ENCODE measurements at places on chromosomes 3 and 15.

DNA sequence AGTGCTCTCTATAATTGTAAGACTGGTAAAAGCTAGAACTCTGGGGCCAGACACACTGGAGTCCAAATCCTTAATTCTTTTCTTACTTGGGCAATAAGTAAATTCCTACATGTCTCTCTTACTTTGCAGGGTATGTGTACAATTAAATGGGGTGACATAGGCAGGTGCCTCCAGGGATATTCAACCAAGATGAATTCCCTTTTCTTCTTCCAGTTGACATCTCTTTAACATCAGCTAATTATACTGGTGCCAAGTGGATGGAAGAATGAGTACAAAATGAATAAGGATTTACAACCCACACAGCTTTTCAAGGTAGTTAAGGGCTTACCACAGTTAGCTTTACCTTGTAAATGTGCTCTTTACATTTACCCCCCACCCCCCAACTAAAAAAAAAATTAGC is 295.5 kb upstream of the GADL1 start:
- no peak overlapping the region for H3K4me3 ChIP-seq
- no peak overlapping the region for H3K27ac ChIP-seq
- H3K27me3 ChIP-seq: no peaks in the 10 kb centered on the region
- no peaks in the 10 kb centered on the region for H3K36me3 ChIP-seq
- H3K4me1 ChIP-seq: no peaks in the 10 kb centered on the region
- no peak for DNase-seq

GRCh38 chr15:69679623-69680228 is 227.1 kb downstream of the RPLP1 start:
- no peaks in the 10 kb centered on the region for H3K36me3 ChIP-seq
- no peak for DNase-seq
- H3K4me3 ChIP-seq: no peak overlapping the region
- no peaks in the 10 kb centered on the region for H3K4me1 ChIP-seq
- H3K27ac ChIP-seq: no peak overlapping the region

- H3K27me3 ChIP-seq: peaks cover 3% of the 10 kb centered on the region
- H3K4me3 ChIP-seq: no peak overlapping the region
- H3K36me3 ChIP-seq: no peaks in the 10 kb centered on the region
- DNase-seq: no peak
Observed at GRCh38 chr15:92533298-92533697, 122.3 kb downstream of the FAM174B start.

- no peaks in the 10 kb centered on the region for H3K27me3 ChIP-seq
- no peaks in the 10 kb centered on the region for H3K36me3 ChIP-seq
- H3K27ac ChIP-seq: no peak overlapping the region
- no peak for DNase-seq
Observed at GRCh38 chr3:151434151-151434890, 26.5 kb downstream of the IGSF10 start.

DNA sequence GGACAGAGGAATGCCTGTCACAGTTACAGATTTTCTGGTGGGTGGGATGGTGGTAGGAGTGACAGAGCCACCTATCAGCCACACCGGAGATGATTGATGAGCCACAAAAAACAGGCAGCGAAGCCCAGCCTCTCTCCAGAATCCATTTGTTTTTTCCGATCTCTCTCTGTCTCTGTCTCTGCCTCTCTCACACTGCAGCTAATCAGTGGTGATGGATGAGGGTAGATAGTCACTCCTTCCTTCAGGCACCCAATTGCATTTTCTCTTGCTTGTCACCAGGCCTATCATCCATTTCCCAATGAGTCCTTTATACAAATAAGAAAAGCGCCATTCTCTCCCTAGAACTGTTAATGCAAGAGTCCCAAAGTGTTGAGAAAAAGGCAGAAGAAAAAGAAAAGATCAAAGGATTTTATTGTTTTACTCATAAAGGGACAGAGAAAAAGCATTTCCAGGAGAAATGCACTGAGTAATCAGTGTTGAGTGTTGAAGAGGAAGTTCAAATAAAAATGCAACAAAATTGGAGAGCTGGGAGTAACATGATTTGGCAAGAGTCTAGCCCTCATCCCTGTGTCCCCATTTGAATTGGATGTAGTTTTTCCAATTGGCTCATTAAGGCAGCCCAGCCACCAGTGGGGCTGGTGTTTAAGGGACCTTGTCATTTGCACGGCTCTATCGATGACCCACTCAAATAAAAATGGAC is 1089.3 kb downstream of the TUSC7 start:
- no peaks in the 10 kb centered on the region for H3K4me1 ChIP-seq
- no peak overlapping the region for H3K27ac ChIP-seq
- no peaks in the 10 kb centered on the region for H3K36me3 ChIP-seq
- no peak for DNase-seq
- no peak overlapping the region for H3K4me3 ChIP-seq

DNA sequence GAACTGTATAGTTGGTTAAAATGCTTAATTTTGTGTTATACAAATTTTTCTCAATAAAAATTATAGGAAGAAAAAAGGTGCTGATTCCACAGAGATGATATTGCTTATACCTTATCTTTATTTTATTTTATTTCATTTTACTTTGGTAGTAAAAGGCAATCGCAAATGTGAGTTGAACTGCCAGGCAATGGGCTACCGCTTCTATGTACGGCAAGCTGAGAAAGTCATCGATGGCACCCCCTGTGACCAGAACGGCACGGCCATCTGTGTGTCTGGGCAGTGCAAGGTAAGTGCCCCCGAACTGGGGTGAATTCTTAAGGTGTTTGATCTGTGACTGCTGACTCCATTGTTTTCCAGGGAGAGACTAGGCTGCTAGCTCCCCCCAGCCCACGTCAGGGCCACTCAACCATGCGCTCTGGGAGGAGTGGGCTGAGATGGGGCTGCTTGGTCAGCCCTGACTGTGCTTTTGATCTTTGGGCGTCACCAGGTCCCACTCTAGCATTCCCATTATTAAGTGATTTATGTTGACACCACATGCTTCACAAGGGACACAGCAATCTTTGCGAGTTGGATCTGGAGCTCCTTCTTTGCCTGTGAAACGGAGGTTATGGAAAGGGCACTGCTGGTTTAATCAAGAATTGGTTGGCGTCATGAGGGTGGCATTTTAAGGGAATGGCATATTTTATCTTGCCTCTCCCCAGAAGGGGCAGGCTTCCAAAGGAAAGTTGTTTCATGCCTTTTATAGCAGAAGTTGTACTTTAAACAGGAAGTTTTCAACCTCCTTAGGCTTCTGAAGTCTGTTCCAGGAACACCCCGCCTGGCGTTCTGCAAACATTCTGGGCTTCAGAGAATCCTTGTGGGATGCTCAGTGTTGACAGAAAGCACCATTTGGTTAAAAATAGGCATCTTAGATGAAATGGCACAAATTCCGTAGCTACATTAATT is 296.5 kb downstream of the THSD4 start:
- no peak overlapping the region for H3K4me3 ChIP-seq
- no peak overlapping the region for H3K27ac ChIP-seq
- DNase-seq: no peak
- H3K4me1 ChIP-seq: no peaks in the 10 kb centered on the region

- H3K27me3 ChIP-seq: no peaks in the 10 kb centered on the region
- no peaks in the 10 kb centered on the region for H3K36me3 ChIP-seq
- DNase-seq: no peak
- H3K4me1 ChIP-seq: no peaks in the 10 kb centered on the region
Observed at GRCh38 chr3:56633602-56634535, 49.2 kb downstream of the TASOR start.
